ENCODE measurements at places on chromosomes 5 and 9.

GRCh38 chr5:65952259-65952658 is 25.9 kb downstream of the ERBIN start:
- DNase-seq, result no peak

DNA sequence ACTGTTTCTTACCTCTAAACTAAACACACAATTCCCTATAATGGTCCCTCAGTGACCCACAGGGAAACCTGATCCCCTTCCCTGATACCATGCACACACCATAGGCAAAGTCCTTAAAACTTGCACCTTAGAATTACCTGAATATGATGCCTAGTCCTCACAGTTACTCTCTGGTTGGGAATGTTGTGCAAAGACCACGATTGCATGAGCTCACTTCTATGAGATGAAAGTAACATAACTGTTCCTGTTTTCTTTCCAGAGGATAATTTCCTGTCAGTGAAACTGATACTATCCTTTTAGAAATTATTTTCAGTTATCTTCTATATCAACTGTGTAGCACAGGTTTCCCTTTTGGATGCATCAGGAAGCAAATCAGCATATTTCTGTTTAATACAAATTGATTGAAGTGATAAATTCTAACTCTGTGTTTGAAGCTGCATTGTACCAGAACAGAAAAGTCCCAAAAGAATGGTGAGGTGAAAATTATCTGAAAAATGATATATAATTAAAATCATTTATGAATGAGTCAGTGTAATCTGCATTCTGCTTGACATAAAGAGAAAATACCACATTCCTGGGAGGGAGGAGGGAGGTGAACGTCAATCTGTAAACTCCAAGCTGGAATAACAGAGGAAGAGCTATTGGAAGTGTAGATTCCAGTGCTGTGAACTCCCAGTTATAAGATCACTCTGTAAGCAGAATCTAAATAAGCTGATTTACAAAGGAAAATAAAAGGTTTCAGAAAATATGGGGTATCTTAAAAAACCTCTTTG is 51.2 kb upstream of the TNFAIP8 start:
- DNase-seq, result no peak

DNA sequence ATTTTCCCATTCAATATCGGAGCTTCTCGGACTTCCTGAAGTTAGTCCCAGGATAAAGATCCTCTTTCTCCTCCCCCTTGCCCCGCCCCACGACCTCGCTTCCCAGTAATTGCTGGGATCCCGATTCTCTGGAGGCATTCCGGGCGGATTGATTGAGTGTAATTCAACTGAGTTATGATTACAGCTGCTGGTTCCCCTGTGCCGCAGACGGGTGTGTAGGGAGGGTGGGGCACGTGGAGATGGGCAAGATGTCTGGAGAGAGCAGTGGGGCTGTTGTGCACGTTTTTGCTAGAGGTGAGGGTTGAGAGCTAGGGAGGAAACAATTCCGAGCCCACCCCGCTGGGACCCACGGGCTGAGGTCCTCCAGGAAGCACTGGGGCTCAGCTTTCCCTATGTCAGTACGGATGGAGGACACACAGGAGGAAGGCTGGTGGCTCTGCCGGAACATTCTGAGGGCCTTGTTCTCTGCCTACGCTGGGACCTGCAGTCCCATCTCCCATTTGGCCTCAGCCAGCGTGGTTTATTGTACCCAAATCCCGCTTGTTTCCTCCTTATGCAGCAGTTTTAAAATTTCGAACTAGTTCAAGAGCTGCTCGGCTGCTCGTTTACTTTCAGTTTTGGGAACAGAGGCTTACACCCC is 2.4 kb upstream of the DMRT2 start:
- DNase-seq, result no peak

DNA sequence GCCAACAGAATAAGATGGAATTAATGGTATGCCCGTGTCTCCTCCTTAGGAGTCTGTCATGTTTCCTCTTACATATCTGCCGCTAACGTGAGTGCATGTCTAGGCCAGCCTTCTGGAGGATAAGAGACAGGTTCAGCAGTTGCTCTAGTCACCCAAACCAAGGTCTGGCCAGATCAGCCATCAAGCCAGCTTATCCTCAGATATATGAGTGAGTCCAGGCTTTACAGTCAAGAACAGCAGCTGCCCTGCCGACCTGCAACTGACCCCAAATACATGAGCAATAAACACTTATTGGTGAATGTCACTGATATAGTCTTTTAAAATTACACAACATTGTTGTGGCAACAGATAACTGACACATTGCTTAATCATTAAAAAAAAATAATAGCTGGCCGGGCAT is 123.5 kb downstream of the TSSK1B start:
- DNase-seq, result no peak

DNA sequence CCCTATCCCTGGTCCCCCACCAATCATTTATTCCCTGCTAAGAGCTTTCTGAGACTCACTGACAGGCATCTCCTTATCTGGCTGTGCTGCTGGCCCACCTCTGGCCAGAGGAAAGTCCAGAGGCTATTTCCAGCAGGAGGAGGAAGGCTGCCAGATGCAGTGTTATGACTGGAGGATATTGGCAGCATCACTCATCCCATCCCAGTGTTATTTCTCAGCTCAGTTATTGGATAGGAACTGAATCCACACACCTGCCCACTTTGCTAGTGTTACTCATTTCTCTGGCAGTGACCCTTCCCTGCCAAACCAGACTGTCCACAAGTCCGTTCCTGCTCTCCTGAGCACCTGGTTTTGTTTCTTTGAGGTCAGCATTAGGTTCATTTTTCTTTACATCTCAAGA is 228.2 kb downstream of the GRIA1 start:
- no peak for DNase-seq

DNA sequence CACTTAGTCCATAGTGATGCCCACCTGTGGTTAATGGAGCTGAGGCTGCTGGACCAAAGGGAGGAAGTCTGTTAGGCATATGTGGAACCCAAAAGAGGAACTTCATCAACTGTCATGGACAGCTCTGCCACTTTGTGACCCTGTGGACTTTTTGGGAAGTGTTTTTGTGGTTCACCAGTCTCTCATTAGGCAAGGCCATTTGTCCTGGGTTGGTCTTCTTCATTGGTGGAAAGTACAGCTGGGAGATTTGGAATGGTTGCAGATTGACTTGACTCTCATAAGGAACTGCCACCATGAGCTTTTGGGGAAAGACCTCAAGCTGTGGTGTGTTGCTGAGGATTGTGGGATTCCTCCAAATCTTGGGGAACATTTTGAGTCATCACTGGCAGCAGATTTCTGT is 31.9 kb upstream of the IL12B start:
- peak; percentile 96 for DNase-seq

GRCh38 chr5:34555699-34556508 is 100.2 kb upstream of the RAI14 start:
- DNase-seq, result no peak

DNA sequence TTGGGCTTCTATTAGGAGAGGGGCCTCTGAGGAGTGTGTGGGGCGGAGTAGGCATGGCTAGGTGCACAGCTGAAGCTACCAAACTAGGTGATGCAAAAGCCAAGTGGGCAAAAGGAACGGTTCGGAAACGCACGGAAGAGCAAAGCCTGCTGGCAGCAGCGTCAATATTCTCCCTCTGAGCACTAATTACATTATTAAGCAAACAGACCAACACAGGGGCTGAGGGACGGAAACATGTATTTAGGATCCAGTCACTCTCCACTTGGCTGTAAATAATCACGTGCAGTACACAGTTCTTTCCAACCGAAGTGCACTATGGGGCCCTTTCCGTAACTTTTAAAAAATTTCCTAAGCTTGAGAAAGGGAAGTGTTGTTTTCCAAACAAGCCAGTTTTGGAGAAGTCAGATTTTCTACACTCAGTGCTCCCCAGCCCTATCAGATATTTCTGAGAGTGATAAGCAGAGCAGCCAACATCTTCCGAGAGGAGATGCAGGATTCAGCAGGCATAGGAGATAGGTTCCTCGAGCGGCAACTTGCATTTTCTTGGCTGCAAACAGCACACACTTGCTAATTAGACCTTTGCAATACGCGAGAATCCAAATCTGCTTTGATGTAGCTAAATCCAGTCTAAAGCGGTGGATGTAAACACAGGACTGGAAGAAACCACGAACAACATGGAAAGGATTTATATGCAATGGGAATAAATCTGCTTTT is 217.2 kb upstream of the TBCA start:
- no peak for DNase-seq

DNA sequence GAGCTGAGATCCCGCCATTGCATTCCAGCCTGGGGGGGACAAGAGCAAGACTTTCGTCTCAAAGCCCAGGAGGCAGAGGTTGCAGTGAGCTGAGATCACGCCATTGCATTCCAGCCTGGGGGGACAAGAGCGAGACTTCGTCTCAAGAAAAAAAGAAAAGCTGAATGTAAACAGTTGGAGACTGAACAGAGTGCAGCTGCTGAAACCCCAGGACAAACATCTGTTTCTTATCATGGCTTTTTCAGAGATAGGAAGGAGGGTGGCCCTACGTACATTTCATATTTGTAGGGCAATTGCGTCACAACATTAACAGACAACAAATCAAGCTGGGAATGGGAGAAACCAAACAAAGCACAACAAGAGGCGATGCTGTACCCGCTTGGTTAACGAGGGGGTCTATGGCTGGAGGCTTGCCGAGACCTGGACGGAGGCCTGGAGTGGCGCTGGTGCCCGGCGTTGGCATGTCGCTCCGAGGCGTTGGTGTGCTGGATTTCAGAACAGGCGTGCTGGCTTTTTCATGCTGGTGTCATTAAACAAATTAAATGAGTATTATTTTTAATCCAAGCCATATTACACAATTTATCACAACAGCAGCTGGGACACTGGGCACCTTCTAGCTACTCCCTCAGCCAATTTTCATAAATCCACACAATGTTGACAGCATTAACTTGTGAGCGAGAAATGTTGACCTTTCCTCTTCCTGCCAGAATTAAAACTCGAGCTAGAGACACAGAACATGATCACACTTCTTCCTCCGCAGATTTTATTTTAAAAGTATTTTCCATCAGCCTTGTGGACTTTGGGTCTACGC is 76.1 kb downstream of the TLE1 start:
- DNase-seq, result no peak

- no peak for DNase-seq
These were observed 564.4 kb upstream of the NUDT12 start for GRCh38 chr5:104126980-104127379.

DNA sequence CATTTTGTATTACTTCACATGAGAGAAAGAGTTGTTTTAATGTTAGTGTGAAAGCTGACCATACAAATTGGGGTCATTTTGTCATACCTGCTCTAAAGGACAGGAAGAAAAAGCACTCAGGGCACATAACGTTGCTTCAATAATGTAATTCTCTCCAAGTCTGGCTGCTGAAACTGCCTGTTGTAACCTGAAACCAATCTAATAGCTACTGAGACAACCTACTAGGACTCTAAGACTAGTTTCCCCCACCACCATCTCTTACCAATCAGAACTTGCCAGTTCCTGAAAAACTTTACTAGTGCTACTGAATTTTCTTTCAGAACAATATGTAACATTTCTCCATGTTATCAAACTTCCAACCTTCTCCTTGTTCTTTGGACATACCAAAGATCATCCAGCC is 374.7 kb downstream of the PTPRD start:
- no peak for DNase-seq

GRCh38 chr5:103216137-103216536 is 42.4 kb upstream of the MACIR start:
- peak; percentile 43 for DNase-seq

- DNase-seq, result no peak
These were observed at the start of gene NR2F1-AS1 for GRCh38 chr5:93580927-93581445. NR2F1-AS1 (minus strand) TSS chr5:93581219.

DNA sequence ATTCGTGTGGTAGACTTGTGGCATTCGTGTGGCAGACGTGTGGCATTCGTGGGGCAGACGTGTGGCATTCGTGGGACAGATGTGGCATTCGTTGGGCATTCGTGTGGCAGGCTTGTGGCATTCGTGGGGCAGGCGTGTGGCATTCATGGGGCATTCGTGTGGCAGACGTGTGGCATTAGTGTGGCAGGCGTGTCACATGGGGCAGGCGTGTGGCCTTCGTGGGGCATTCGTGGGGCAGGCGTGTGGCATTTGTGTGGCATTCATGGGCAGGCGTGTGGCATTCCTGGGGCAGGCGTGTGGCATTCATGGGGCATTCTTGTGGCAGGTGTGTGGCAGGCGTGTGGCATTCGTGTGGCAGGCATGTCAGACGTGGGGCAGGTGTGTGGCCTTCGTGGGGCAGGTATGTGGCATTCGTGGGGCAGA is 106.0 kb downstream of the EHMT1 start:
- no peak for DNase-seq

- no peak for DNase-seq
These were observed 33.9 kb upstream of the JMY start for GRCh38 chr5:79202076-79202475.

- no peak for DNase-seq
These were observed 15.8 kb upstream of the KIF4B start for GRCh38 chr5:154997746-154998145.

- DNase-seq, result no peak
These were observed 107.2 kb downstream of the ASTN2 start for GRCh38 chr9:117307701-117308100.

DNA sequence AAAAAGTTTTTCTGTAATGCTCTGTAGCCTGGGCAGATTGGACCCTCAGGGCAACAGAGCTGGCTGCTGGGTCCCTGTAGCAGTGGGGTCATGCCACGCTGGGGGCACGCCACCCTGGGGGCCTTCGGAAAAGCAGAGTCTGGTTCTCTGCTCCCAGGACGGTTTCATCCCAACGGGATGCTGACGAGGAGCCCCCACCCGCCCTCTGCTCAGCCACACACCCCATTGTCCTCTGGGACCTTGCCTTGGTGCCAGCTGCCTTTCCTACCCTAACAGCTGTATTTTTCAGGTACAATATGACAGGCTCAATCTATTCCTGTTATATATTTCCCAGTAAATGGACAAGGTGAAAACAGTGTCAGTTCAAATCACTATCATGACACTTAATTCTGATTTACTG is 29.0 kb upstream of the MVB12B start:
- no peak for DNase-seq

- DNase-seq, result no peak
These were observed 29.1 kb downstream of the TRIO start for GRCh38 chr5:14172149-14172795.

Measured in inflammatory macrophage (primary cell).